GM23248 (cell line): ENCODE measurements at places on chromosomes 6 and 20.
A peak's percentile ranks its signal among the peaks of the same experiment; 100 is the strongest.

GRCh38 chr6:134979142-134979541 is 29.2 kb upstream of the ALDH8A1 start:
- no peak for DNase-seq

DNA sequence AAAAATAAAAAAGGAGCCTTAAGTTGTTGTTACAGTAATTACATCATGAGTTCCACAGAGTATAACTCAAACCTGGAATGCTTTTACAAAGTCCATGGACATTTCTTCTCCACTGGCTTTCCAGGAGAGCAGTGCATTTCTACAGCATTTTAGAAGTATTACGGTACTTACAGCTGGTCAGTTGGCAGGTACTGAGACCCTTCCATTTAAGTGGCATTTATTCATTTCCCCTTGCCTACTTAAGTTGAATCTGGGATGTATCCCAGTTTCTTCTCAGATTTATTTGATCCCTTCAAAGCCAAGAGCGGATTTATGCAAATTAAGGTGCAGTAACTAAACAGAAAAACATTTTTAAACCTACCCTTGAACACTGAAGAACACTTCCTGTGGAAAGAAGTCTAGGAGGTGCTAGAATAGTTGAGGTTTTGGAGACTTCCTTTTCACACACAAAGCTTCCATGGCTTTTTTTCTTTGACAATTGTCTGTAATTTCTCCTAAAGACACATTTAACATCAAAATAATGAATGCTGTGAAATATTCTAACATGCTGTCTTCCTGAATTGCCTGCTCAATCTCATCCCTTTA is 3.4 kb downstream of the PRDM13 start:
- DNase-seq: no peak

DNA sequence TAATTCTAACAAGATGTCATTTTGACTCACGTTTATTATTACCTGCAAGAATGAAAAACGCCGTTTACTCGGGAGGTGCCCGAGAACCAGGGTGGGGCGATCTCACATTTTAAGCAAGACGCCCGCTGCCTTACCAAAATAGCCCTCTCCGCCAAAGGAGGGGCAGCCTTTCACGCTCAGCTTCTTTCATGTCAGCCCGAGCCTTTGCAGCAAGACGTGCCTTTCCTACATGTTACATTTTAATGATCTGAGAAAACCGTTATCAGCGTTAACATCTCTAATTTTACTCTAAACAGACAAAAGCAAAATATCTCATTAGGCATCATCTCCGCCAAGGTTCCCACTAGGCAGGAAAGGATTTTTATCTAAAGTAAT is 2.0 kb downstream of the BACH2 start:
- peak; percentile 15 for DNase-seq

- DNase-seq: no peak
Measured at GRCh38 chr6:87543696-87544473, 45.9 kb downstream of the RARS2 start.

- DNase-seq: no peak
Measured at GRCh38 chr6:46248143-46248542, 77.4 kb upstream of the ENPP5 start.

GRCh38 chr20:24785141-24786110 is 163.6 kb upstream of the CST7 start:
- peak; percentile 64 for DNase-seq

GRCh38 chr6:6863970-6864639 is 243.7 kb upstream of the RREB1 start:
- no peak for DNase-seq

- no peak for DNase-seq
Measured at GRCh38 chr6:167472148-167472547, 147.3 kb downstream of the TTLL2 start.

DNA sequence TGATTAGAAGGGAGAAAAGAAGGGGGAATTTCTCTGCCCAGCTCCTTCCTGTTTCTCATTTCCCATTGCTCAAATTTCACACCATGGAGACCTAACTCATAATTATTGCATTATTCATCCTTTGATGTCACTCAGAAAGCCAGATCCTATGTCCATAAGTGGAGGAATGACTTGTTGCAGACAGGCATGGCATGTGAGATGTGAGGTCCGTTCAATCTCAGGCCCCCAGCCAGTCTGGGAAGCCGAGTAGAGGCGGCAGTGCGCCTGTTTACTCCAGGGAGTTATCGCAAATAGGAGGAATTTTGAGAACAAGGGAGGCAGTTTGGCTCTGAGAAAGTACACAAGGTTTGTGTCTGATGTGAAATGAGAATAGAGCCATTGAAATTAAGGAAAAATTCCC is 26.9 kb upstream of the MOCS1 start:
- DNase-seq: peak; percentile 6

- DNase-seq: no peak
Measured at GRCh38 chr20:40640667-40641066, 48.4 kb downstream of the MAFB start.

DNA sequence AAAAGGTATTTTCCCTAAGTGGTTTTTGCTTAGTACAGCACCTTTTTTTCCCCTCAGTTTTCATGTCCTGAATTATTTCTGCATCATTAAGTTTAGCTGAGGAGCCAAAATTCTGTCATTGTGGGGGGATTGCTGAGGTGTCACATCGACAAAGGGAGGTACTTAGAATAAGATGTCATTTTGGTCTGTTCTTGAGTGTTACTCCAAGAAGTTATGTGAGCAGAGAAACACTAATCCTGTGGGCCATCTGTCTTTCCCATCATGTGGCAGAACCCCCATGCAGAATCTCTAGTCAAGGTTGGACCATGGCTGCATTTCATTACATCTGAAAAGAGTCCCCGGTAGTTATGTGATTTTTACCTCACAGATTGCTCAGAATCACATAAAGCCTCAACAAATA is 167.8 kb upstream of the CENPW start:
- no peak for DNase-seq

- DNase-seq: no peak
Measured at GRCh38 chr20:59726281-59726595, 121.9 kb downstream of the PHACTR3 start.

- DNase-seq: no peak
Measured at GRCh38 chr6:90460051-90460450, 126.8 kb downstream of the MAP3K7 start.

- DNase-seq: peak; percentile 49
Measured at GRCh38 chr6:125748406-125749172, 843 bp upstream of the HEY2 start.

GRCh38 chr6:8177721-8178120 is 75.4 kb upstream of the EEF1E1 start:
- DNase-seq: peak; percentile 18

DNA sequence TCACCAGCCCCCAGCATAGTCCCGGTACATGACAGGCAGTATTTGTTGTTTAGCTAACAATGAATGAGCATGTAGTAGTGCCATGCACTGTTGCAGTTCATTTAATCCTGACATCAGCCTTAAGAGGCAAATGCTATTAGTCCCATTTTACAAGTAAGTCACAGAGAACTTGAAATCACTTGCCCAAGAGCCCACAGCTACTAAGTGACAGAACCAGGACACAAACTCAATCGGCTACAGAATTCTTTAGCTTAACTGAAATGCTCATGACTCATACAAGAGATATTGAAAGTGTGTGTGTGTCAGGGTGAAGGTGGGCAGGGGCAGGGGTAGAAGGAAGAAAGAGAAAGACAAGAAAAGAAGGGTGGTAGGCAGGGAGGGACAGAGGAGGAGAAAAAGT is 52.7 kb downstream of the UNC5CL start:
- DNase-seq: no peak

GRCh38 chr6:68343901-68344300 is 291.2 kb upstream of the ADGRB3 start:
- peak; percentile 1 for DNase-seq

- no peak for DNase-seq
Measured at GRCh38 chr6:85285934-85286333, 163.9 kb upstream of the NT5E start.

GRCh38 chr6:71309656-71310055 is 21.0 kb downstream of the OGFRL1 start:
- DNase-seq: peak; percentile 35

DNA sequence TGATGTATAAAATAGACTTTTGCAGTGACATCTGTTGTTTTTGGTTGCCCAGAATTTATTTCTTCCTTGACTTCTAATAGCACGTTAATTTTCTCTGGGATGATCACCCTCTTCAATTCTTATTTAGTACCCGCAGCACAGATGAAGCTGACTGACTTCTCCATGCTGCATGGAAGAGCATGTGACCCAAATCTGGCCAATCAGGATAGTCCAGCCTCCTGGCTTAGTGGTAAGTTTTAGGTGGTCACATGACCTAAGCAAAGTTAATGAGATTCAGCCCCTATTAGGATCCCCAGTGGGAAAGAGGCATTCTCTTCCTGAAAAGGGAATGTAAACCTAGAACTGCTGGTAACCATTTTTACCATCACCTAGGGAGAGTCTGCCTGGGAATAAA is 13.8 kb upstream of the SIRT5 start:
- no peak for DNase-seq

DNA sequence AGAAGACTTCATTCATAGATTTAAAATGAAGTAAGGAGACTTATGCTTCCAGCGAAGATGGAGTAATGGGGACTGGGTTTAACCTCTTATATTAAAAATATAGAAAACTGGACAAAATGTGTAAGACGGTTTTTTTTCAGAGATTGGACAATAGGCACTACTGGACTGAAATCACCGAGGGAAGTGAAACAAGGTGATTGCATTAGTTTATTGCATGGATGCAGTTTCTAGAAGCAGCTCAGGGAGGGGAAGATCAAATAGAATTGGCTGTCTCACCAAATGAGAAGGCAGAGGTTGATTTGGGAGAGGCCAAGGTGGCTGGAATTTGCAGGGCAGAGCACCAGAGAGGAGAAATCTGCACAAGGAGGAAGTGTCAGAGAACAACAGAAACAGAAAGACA is 162.6 kb downstream of the DNAH8 start:
- DNase-seq: no peak

- DNase-seq: no peak
Measured at GRCh38 chr6:2857580-2858337, 16.1 kb upstream of the SERPINB1 start.

GRCh38 chr20:21490105-21490504 is 23.8 kb downstream of the NKX2-2 start:
- peak; percentile 56 for DNase-seq

- DNase-seq: no peak
Measured at GRCh38 chr20:50799176-50799889, 4.5 kb downstream of the BCAS4 start.

DNA sequence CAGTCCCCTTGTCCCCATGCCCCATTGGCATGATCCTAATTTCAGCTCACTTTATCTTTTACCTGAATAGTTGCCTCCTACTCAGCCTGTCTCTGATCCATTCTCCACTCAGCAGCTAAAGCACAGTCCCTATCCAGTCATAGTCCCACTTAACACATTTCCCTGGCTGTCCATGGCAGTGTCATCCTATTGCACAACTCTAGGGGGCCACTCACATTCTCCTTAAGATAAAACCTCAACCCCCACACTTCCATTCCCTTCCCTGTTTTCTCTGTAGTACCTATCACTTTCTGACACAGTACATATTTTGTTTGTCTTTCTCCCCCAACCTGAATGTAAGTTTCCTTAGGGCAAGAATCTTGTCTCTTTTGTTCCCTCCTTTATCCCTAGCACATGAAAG is 220.9 kb upstream of the PLN start:
- no peak for DNase-seq

DNA sequence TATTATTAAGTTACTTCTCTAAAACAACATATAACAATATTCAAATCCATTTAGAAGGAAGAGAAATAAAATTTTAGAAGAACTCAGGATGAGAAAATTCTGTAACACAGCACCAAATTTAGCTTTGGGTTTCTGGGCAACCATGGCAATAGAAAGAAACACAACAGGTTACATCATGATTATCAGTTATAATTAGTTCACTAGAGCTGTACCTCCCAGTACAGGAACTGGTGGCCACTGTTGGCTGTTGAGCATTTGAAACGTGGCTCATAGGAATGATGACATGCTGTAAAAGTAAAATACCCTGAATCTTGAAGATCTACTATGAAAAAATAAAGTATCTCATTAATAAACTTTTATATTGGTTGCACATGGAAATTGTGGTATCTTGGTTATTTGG is 23.7 kb upstream of the MAP3K4 start:
- DNase-seq: peak; percentile 39

DNA sequence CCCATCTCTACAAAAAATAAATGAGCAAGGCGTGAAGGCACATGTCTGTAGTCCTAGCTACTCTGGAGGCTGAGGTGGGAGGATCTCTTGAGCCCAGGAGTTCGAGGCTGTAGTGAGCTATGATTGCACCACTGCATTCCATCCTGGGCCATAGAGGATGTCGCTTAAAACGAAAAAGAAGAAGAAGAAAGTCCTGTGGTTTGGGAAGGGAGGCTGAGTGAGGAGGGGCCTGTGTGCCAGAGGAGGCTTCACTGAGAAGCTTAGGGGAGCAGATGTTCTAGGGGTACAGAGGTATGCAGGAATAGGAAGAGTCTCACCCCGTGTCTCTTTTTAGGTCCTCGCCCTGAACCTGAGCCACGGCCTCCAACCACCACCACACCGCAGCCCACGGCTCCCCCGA is 4.2 kb downstream of the MMP9 start:
- DNase-seq: no peak

DNA sequence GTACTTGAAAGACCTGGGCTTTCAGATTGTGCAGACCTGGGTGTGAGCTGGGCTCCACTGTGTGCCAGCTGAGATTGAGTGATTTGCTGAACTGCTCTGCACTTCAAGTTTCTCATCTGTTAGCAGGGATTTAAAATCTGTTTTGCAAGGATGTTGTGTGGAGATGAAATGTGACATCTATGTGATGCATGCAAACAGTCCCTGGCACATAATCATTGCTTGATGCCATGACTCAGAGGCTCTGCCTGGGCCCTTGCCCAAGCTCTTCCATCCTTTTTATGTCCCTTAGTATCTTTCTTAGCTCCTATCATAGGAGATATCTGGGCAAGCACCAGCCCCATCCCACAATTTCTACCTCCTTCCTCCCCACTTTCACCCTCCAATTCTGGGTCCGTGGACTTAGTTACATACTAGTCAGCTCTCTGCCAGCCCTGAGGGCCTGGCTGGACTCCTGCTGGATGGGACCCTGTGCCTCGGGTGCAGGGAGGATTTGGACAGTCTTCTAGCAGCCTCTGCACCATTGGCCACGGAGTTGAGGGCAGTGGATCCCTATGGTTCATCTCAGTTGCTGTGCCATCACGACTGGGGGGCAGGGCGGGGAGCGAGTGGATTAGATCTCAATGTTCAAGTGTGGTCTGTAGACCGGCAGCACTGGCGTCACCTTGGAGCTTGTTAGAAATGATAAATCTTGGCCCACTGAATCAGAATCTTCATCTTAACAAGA is 103.6 kb downstream of the MAP3K7 start:
- DNase-seq: peak; percentile 79

GRCh38 chr6:131183427-131184095 is 48.3 kb downstream of the AKAP7 start:
- no peak for DNase-seq

- DNase-seq: peak; percentile 77
Measured at GRCh38 chr20:54140927-54141566, 32.7 kb downstream of the CYP24A1 start.

GRCh38 chr6:136761227-136761922 is 30.9 kb downstream of the MAP3K5 start:
- DNase-seq: peak; percentile 25

- DNase-seq: peak; percentile 72
Measured at GRCh38 chr20:53642196-53643030, 48.8 kb upstream of the ZNF217 start.
